ENCODE measurements at places on chromosomes 1 and 21. TPM values are rescaled to one million over a fixed set of nuclear protein-coding genes. Genes with fewer than 3 reads are reported as not detected.

Gene CMPK1
- total RNA-seq: 120 TPM

Gene IL22RA1
- under 0.01 TPM for total RNA-seq

Gene GNAT2
- total RNA-seq: 0.33 TPM

Gene PKP1
- 0.55 TPM for total RNA-seq

Gene MARK1
- 1.7 TPM for total RNA-seq

Gene KCNA2
- not detected for total RNA-seq

Gene GPR161
- total RNA-seq: 12.9 TPM

Gene MCOLN2
- 2.7 TPM for total RNA-seq

Gene NUF2
- total RNA-seq: 68.5 TPM

Gene CRNN
- not detected for total RNA-seq

Gene MLLT11
- 6.9 TPM for total RNA-seq

Gene E2F2
- 0.50 TPM for total RNA-seq

Gene EPHX1
- total RNA-seq: 8.0 TPM

Gene CD1D
- total RNA-seq: 0.25 TPM

Gene NPPB
- not detected for total RNA-seq

Gene CRYAA
- not detected for total RNA-seq

Gene ELAPOR1
- total RNA-seq: 0.50 TPM

Gene ST6GALNAC3
- total RNA-seq: 0.44 TPM

Gene AADACL4
- total RNA-seq: not detected

Data from uterine smooth muscle cell (primary cell).